ENCODE measurements at places on chromosomes 16 and 17. TPM values are rescaled to one million over a fixed set of nuclear protein-coding genes. Genes with fewer than 3 reads are reported as not detected.

Gene TP53TG3E
- total RNA-seq = not detected

Gene VTN
- 3.4 TPM for total RNA-seq

Gene CRISPLD2
- total RNA-seq = 47.8 TPM

Gene CRYM
- total RNA-seq = 0.51 TPM

Gene MYO15B
- total RNA-seq = 4.2 TPM

Gene AIPL1
- not detected for total RNA-seq

Gene TBX21
- not detected for total RNA-seq

Gene RUSF1
- total RNA-seq = 69.5 TPM

Gene PDIA2
- total RNA-seq = 0.51 TPM

Gene MYLK3
- total RNA-seq = 0.32 TPM

Gene CORO1A
- 0.59 TPM for total RNA-seq

Gene ADAD2
- not detected for total RNA-seq

Gene ACSM2A
- total RNA-seq = not detected

Gene TBC1D3K
- not detected for total RNA-seq

Gene NDRG4
- 11.3 TPM for total RNA-seq

Gene APOBR
- not detected for total RNA-seq

Gene NTN1
- total RNA-seq = 0.59 TPM

Gene LLGL2
- total RNA-seq = 1.2 TPM

Gene INCA1
- total RNA-seq = not detected

Gene CDH8
- total RNA-seq = under 0.01 TPM

Gene HOXB6
- total RNA-seq = 5.3 TPM

Gene CCL22
- total RNA-seq = not detected

Gene NLRP1
- total RNA-seq = 41.2 TPM

Gene CDH13
- 293 TPM for total RNA-seq

Gene KRTAP16-1
- total RNA-seq = not detected

Gene LRRC75A
- 0.83 TPM for total RNA-seq

Gene EME1
- 0.59 TPM for total RNA-seq

Gene TMEM235
- total RNA-seq = not detected

Gene DNAAF8
- total RNA-seq = 1.2 TPM

Gene COPRS
- 87.4 TPM for total RNA-seq

Gene C16orf95
- total RNA-seq = 6.1 TPM

Gene ST6GALNAC2
- 0.55 TPM for total RNA-seq

Gene CHST4
- not detected for total RNA-seq

Gene TBC1D3L
- 2.1 TPM for total RNA-seq

Gene OR1F1
- total RNA-seq = not detected
